LHCN-M2 (cell line): ENCODE measurements at places on chromosomes 7 and 10. TPM values are rescaled to one million over a fixed set of nuclear protein-coding genes. Genes with fewer than 3 reads are reported as not detected.

- DNase-seq = peak; percentile 22
Measured at GRCh38 chr7:44738051-44738723, 10.5 kb upstream of the ZMIZ2 start.

DNA sequence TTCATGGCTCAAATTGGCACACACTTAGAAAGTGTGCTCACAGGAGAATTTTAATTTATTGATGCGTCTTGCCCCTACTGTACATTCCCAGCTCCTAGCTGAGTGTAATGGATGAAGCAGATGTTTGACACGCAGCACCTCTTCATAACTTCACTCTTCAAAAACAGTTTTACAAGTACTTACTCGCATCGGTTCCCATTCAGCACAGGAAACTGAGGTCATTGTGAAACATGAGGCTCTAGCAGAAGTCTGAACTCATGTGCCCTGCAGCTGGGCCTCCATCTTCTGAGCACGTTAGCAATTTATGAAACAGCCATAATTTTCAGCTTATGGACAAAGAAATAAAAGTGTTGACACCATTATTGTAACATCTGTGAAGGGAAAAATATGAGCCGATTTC, 558.9 kb upstream of the MGMT start:
- no peak for DNase-seq

GRCh38 chr10:30176182-30176581, 116.8 kb upstream of the JCAD start:
- no peak for DNase-seq

DNA sequence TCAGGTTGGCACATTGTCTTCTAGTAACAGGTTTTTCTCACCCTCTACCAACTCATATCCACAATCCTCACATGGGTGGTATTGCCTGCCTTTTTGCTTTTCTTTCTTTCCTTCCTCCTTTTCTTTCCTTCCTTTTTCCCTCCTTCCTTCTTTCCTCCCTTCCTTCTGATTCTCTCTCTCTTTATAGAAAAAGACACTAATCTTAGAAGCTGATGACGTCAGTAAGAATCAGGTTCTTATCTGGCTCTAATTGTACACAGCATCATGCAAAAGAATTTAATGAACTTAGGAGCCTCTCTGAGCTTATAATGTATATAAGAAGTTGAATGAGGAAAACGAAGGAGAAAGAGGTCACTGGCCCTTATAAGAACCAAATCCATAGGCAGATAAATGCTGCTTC, 328.3 kb downstream of the GRM8 start:
- no peak for DNase-seq

- peak; percentile 28 for DNase-seq
Measured at GRCh38 chr7:42106562-42106961, 130.4 kb downstream of the GLI3 start.

GRCh38 chr10:69055241-69055640, 32.7 kb upstream of the SRGN start:
- no peak for DNase-seq

GRCh38 chr7:9776900-9777299, 1196.8 kb upstream of the PHF14 start:
- no peak for DNase-seq

DNA sequence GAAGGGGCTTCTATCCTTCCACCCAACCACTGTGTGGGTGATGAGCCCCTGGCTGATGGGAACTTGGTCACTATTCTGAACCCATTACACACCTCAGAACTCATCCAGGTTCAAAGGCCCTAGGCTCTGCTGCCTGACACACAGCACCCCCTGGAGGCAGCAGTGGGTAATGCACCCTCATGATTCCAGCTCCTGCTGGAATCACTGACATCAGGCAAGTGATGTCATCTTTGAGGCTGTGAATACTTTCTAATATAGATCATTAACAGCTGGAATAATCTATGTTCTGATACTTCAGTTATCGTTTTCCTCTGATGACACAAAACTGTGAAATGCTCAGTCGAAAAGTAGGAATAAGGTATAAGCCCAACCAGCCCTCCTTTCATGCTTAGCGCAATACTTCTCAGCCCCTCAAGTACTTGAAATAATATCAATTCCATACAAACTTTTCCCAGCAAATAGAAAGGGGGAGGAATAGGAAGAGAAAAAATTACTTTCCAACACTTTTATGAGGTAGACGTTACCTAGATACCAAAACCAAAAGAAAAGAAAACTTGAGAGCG, 7.5 kb upstream of the RBP3 start:
- DNase-seq = peak; percentile 33

DNA sequence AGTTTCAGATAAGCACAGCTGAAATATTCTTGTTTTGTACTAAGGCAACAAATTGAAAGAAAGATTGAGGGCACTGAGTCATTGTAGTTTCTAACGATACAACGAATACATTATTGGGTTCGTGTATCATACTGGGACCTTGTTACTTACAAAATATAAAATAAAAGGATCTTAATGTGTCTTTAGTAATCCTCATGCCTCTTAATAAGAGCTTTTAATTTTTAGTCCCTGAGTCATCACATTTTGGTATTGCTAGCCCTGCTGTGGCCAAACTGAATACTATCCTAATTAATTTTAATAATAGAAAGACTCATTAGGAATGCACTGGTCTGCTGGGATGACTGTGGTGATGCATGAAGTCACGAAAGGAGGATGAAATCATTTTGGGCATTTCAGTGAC, 309.7 kb downstream of the EXOC4 start:
- no peak for DNase-seq

DNA sequence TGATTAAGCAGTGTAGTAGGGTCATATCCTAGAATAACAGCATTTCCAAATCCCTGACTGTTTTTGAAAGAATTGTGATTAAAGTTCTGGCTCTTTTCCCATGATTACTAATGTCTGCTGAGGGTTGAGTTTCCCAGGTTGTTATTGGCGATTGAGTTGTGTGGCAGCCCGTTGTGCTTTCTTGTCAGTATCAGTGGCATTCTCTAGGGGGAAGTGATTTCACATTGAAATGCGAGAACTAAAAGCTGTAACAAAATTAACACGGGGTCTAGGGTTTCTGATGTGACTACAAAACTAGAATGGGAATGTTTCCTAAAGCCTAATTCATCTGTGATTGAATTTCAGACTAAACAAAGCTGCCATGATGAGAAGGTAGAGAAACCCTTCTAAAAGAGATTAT, 349.4 kb downstream of the EXOC4 start:
- peak; percentile 88 for DNase-seq

DNA sequence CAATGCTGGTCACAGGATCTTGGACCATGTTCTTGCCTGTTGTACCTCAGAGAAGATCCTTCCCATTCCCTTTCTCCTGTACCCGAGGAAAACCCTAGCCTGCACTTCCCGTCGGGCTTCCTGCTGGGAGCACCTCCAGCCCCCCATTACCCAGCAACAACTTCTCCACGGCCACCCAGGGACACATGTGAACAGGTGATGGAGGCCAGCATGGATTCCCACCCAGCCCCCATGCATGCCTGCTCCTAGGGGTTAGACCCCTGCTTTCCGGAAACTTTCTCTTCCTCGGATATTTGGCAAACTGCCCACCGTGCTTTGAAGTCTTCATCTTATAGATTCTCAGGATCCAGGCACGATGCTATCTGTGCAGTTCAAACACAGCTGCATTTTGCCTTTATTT, 67.3 kb downstream of the CALML3 start:
- no peak for DNase-seq

GRCh38 chr10:93219347-93219746, 145.7 kb downstream of the CYP26A1 start:
- DNase-seq = no peak

DNA sequence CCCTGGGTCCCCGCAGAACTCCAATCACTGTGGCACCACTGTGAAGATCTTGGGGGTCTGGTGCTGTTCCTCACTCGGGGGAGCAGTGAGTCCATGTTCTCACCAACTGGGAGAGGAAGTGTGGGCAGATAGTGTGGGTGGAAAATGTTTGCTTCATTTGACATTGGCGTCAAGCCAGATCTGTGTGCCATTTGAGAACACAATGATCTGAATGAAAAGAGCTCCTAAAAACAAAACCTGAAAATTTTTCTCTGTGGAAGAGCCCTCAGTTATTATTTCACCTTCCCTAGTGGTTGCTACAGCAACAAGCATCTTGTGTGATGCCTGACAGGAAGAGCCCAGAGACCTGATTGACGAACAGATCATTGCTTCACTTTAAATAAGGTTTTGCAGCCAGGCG, 125.6 kb downstream of the VIPR2 start:
- no peak for DNase-seq

DNA sequence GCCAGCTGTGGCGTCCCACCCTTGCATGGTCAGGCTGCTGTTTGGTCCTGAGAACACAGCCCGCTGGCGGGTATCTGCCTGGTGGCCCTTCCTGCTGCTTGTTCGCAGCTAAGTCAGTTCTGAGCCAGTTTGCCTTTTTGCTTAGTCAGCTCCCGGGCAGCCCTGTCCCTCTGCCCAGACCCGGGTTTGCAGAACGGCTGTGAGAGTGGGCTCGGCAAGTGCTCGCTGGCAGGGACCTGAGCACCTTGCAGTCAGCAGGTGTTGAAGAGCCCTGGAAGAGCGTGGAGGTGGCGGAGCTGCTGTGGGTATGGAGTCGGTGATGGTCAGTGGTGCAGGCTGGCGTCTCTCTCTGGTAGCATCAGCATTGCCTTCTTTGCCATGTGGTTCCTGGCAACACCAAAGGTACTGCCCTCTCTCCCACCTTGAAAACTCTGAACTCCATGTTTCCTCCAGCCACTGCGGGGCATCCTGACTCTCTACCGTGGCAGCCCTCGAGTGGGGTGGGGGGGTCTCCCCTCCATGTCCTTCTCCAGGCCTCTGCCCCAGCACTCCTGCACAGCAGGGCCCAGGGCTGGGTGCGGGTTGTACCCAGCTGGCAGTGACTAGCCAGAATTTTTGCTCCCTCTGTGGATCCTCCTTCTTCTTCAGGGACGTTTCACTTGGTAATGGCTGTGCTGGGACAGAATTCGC, 4.6 kb downstream of the INPP5A start:
- no peak for DNase-seq

DNA sequence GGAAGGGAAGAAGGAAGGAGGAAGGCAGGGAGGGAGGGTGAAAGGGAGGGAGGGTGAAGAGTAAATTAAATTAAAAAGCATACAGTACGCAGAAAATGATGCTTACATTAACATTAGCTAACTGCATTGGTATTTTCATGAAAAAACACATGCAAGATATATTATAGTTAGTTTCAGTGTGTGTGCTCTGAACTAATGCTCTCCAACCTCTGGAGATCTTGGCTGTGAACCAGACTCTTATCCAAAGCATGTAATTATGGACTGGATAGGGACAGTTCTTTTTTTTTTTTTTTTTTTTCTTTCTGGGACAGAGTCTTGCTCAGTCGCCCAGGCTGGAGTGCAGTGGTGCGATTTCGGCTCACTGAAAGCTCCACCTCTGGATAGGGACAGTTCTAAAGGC, 357.0 kb downstream of the FRMD4A start:
- no peak for DNase-seq

DNA sequence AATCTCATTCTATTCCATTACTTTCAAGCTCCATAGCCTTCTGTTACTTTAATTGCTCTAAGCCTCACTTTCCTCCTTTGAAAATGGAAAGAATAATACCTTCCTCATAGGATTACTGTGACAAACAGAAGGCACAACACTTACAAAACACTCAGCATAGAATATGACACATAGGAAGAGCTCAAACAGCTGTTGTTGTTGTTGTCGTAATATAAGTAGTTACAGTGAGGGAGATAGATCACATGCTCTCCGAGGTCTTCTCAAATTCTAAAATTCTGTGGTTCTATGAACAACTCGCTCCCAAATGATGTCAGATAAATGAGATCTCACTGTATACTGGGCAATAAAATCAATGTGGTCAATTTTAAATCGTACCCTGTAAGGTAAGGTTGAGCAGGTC, 1049.3 kb upstream of the C7orf33 start:
- peak; percentile 95 for DNase-seq

- DNase-seq = no peak
Measured at GRCh38 chr10:125062227-125062913, 98.0 kb downstream of the CTBP2 start.

DNA sequence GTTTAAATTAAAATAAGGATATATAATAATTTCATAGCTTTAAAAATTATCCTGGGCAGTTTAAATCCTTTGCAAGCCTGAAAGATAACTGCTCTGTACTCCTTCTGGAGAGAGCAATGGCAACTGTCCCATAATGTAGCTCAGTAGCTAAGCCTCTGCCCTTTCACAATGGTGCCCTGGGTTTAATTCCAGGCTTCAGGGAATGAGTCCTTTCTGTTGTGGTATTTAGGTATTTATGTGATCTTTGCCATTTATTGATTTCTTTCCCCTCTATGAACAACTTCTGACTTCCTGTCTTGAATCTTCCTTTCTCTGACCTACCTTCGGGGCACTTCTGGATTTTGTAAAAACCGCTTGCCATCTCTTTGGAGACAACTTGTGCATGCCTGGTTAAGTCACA, 773.2 kb downstream of the IPMK start:
- no peak for DNase-seq

DNA sequence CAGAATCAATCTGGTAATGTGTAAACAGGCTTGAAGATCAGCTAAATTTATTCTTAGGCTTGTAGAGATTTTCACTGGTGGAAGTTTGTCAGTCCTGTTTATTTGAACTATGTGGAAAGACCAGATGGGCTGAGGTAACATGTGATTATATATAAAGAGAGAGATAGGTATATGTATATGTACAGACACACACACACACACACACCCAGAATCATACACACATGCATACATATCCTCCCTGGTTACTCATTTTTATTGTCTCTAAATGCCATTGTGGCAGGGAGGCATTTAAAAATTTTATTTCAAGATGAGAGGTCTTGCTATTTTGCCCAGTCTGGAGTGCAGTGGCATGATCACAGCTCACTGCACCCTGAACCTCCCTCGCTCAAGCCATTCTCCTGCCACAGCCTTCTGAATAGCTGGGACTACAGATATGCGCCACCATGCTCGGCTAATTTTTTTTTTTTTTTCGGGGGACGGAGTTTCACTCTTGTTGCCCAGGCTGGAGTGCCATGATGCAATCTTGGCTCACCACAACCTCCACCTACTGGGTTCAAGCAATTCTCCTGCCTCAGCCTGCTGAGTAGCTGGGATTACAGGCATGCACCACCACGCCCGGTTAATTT, 78.1 kb upstream of the CYTH3 start:
- DNase-seq = no peak

The GFRA1 gene
- 2.1 and 3.2 TPM in 2 replicates for total RNA-seq

The SPDYE5 gene
- total RNA-seq = not detected in 2 replicates

The PDE6C gene
- not detected in 2 replicates for total RNA-seq

The RPS24 gene
- 1,654 and 1,870 TPM in 2 replicates for total RNA-seq

The TAC1 gene
- total RNA-seq = not detected in 2 replicates

The OR2AE1 gene
- total RNA-seq = not detected in 2 replicates

The TEX47 gene
- not detected in 2 replicates for total RNA-seq

The KIAA1217 gene
- 5.2 and 5.5 TPM in 2 replicates for total RNA-seq

The AKR1D1 gene
- total RNA-seq = not detected in 2 replicates

The C7orf33 gene
- total RNA-seq = not detected in 2 replicates

The CYP2E1 gene
- total RNA-seq = 0.52 and 1.1 TPM in 2 replicates

The NRCAM gene
- 6.0 and 8.9 TPM in 2 replicates for total RNA-seq

The GSDME gene
- total RNA-seq = 42.6 and 51.6 TPM in 2 replicates

The TPK1 gene
- 1.5 and 2.3 TPM in 2 replicates for total RNA-seq
